ENCODE measurements at places on chromosomes 7 and 10.

DNA sequence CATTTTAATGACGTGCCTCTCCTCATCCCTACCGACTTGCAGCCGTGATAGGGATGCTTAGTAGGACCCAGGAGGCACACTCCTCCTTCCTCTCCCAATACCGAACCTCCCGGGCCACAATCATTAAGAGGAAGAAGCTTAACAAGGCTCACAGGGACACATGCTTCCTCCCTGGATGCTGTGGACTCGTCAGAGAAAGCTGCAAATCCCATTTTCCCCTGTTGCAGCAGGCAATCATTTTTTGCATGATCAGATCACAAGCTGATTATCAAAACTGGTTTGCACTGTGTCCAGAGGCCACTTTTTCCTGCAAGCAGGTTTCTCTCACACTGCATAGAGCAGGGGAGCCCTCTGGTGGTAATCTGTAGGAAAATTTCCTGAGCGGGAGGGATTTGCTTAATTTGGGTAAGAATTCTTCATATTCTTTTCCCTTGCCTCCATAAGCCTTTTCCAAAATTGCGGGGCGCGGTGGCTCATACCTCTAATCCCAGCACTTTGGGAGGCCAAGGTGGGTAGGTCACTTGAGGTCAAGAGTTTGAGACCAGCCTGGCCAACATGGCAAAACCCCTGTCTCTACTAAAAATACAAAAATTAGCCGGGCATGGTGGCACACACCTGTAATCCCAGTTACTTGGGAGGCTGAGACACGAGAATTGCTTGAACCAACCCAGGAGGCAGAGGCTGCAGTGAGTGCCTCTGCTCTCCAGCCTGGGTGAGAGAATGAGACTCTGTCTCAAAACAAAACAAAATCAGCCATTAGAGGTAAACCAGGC, 16.1 kb upstream of the LAMB4 start:
- peak; percentile 55 for DNase-seq

DNA sequence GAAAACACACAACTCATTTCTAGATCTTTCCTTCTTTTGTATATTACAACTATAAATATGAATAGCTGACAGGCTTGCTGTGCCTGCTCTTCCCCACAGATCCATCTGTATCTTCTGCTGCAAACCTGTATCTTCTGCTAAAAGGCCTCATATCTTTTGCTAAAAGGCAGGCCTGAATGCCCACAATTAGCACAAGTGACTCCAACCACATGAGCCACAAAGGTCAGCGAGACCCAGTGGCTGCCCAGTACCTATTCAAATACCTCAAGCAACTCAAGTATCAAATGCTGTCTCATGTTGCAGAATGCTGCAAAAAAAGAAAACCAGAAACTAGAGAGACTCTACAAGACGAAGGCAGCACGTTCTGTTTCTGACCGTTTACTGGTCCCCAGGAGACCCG, 54.5 kb upstream of the ATP6V0A4 start:
- DNase-seq, result no peak

GRCh38 chr10:104054430-104054829, 31.2 kb downstream of the COL17A1 start:
- DNase-seq, result no peak

- no peak for DNase-seq
Measured at GRCh38 chr10:29434111-29434510, 145.2 kb downstream of the LYZL1 start.

GRCh38 chr7:130505753-130506152, 13.9 kb downstream of the MEST start:
- no peak for DNase-seq

GRCh38 chr7:7970531-7971307, 2.1 kb downstream of the GLCCI1 start:
- DNase-seq, result peak; percentile 84

DNA sequence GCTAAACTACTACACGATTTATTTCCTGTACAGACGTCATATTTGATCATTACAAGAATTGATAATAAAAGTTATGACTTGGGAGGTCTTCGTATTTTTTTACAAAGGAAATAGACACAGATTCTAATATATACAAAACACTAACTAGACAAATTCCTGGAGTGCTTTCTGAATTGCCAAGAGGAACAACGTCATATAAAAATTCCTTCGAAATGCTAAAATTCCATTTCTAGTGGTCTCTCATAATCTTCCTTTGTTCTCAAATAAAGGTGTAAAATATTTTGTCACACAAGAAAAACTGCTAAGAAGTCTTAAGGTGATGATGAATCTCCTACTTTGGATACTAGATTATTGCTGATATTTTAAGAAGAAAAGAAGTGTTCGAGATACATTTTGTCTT, 85.4 kb downstream of the CDK6 start:
- DNase-seq, result no peak

DNA sequence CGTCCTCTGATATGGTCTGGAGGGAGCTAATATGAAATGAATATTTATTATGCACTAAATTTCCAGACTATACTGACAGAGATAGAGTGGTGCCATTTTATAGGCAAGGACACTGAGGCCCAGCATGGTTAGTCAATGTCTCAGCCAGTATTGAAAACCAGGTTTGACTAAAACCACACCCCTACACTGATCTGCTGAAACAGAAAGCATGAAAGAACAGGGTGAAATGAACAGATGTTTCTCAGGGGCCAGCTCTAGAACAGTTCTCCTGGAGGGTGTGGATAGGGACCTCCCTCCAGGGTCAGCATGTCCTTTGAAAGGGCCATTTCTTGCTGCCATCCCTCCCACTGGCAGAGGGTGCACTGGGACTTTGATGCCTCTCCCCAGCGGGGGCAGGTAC, 700.5 kb downstream of the GRID1 start:
- DNase-seq, result no peak

DNA sequence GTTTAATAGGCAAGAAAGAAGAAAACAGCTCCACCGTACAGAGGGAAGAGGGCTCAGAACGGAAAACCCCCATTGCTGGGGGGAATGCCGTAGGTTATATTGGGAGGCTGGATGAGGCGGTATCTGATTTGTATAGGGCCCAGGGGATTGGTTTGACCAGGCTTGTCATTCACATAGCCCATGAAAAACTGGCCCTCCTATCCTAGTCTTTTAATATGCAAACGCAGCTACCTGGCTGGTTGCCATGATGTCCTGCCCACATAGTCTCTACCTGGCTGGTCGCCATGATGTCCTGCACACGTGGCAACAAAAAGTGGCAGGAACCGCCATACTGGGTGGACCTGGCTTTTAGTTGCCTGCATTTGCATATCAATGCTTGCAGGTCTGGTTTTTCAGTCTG, 84.7 kb downstream of the AUTS2 start:
- peak; percentile 12 for DNase-seq

- no peak for DNase-seq
Measured at GRCh38 chr10:126210051-126210651, 178.1 kb downstream of the ADAM12 start.

DNA sequence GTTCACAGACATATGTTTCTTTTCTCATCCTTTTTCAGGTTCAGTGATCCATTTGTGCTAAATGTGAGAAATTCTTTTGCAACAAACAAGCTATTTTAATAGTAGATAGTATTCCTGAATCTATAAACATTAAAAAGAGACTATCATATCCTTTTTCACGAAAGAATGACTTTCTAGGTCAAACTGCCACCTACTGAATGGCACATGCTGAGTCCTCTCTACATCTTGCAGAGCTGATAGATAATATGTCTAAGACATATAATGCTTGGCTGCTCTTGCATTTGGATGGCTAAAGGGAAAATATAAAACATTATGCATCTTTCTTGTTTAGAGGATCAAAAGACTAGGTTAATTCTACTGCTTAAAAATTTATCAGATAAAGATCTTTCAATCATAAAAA, 114.1 kb upstream of the SLC26A5 start:
- no peak for DNase-seq

DNA sequence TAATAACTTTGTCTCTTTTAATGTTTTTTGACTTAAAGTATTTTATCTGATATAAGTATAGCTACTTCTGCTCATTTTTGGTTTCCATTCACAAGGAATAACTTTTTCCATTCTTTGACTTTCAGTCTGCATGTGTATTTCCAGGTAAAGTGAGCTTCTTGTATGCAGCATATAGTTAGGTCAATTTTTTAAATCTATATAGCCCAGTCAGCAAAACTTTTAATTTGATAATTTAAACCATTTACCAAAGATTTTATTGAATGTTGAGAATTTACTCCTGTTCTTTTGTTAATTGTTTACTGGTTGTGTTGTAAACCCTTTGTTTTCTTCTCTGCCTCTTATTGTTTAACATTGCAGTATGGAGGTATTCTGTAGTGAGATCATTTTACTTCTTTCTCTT, 696.9 kb upstream of the LRRTM3 start:
- no peak for DNase-seq

- no peak for DNase-seq
Measured at GRCh38 chr10:7378602-7379403, 32.0 kb downstream of the SFMBT2 start.

DNA sequence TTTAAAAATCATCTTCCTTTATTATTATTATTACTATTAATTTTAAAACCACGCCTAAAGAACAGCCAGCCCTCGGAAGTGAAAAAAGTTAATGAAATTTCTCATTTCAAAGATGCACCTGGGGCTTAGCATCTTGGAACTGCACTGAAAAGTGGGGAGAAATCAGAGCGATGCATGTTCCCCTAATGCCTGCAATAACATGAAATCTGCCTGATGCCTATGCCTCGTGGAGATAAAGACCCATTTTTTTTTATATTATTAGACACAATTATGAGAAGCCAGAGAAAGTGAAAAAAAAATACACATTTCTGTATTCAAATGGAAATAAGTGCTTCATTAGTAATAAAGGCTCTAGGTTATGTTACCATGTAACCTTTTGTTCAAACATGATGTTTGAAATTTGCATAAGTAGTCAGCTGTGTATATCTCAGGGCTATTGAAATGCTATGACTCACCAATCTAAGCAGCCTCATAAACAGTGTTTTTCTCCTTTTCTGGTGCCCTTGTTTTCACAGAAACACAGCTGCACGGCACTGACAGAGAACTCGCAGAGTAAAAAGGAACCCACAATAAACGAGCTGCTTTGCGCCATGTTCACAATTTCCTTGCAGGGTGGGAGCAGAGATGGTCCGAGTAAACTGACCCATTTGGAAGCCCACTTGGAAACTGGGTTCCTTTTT, 175.8 kb upstream of the PRKCQ start:
- DNase-seq, result no peak

GRCh38 chr10:60572511-60573194, 183.0 kb upstream of the ANK3 start:
- no peak for DNase-seq

- DNase-seq, result no peak
Measured at GRCh38 chr10:12444981-12445700, 95.8 kb downstream of the CAMK1D start.

DNA sequence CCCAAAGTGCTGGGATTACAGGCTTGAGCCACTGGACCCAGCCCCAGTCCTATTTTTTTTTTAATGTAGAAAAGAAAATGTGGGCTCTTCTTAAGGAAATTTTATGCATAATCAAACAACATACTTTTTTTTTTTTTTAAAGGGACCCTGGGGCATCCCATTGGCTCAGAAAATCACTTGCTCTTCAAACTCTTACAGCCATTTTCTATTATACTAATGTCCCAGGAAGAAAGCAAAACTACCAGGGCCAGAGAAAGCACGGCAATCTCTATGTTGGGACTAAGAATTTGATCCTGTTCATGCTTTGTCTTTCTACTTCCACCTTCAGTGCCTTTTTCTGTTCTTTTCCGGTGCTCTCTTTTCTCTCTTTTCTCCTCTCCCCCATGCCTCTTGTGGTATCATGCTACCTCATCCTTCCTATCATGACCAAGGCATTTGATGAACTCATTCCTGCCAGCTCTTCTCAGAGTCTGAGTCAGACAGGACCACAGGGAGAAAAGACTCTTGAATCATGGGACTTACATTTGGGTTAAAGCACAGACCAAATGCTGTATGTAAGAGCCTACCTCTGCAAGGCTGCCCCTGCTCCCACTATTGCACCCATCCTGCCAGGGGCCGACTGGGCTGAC, 76.4 kb upstream of the CCNY start:
- DNase-seq, result no peak

DNA sequence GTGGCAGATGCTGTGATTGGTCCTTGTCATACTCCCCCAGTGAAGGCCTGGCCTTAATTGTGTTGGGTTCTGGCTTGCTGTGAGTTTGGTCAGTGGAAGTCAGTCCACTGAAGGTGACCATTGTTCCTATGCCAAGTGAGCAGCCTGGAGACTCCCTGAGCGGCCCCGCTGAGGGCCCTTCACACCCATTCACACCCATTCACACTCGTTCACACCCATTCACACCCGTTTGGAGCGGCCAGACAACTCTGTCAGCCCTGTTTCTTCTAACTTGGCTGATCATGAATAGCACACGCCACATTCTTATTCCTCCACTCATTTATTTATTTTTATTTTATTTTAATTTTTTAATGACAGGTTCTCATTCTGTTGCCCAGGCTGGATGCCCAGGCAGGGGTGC, 61.5 kb downstream of the C10orf120 start:
- DNase-seq, result no peak

DNA sequence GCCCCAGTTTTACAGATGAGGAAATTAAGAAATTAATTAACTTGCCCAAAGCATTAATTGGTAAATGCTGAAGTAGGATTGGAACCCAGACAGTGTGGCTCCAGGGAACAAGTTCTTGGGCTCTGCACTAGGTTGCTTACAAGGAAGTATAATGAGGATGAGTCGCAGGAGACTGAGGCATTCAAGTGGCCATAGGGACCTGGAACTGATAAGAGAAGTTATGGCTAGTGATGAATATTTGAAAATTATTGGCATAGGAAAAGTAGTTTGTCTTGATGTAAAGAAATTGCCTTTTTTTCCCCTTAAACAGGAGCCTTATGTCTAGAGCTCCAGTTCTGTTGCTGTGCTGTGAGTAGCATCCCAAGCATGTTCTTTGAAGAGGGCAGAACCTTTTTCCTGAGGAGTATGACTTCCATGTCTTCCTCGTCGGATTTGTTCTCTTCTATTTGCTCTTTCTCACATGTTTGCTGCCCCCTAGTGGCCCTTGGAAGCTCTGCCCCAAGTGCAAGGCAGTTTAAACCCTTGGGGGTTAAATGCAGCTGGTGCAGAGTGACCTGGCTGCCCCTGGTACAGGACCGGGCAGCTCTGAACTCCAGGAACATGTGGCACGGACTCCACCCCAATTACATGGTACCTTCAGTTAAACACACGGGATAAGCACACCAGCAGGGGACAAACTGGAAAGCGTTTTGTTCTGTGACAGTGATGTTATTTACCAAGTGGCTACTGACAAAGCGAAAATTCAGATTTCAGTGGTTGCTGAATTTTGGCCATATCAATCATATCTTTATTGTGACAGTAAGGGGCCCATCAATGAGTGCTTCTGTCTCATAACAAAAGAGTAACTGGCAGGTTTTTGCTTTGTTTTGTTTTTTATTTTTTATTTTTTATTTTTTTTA, 148.8 kb downstream of the HECW1 start:
- peak; percentile 62 for DNase-seq

DNA sequence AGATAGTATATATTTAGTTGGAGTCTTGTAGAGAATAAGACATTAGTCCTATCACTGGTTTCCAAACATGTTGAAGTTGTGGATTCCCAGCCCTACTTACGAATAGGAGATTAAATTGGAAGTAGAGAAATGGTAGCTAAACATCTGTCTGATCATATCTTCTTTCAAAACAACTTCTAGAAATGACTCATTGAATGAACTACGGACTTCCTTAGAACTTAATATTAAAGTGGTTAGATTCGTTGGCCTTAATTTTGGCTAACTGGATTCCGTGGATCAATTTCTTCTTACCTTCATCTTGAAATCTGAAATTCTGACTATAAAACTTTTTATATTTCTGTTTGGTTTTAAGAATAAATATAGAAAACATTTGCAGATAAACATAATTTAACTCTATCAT, 3.4 kb downstream of the PHF14 start:
- DNase-seq, result no peak
